Left colon (tissue), 2 donors: ENCODE measurements at places on chromosomes 3 and 15. TPM values are rescaled to one million over a fixed set of nuclear protein-coding genes. Genes with fewer than 3 reads are reported as not detected.

GRCh38 chr3:142782616-142783015 lies 58.8 kb downstream of the TRPC1 start:
- no peak for DNase-seq

GRCh38 chr15:42494998-42495360 lies 455 bp upstream of the SNAP23 start:
- DNase-seq = peak; percentile 64

DNA sequence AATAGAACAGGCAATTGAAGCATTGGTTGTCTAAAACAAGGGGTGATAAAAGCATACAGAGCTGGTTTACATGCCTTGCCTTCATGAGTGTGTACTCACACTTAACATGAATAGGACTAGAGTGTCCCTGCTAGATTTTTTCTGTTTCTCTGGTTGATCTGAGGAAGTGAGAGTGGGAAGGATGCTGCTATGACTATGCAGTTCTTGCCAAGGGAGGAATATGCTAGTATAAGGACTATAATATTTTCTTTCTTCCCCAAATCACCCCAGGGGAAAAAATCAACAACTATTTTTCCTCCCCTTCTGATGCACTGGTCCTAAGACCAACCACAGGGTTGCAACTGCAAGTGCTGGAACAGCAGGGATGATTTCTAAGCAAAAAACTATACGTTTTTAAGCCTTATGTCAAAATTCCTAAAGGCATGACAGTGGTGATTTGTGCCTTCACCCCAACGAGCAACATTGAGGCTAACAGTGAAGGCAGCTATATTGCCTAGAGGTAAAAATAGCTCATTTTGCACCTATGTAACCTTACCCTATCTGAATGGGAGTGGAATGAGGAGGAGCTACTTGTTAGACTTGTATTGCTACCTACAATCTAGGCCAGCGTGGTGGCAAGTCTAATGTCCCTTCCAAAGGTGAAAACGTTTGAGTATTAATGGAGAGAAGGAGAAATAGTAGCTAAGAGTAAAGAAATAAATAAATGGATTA lies 33.5 kb upstream of the USP8 start:
- no peak for DNase-seq

DNA sequence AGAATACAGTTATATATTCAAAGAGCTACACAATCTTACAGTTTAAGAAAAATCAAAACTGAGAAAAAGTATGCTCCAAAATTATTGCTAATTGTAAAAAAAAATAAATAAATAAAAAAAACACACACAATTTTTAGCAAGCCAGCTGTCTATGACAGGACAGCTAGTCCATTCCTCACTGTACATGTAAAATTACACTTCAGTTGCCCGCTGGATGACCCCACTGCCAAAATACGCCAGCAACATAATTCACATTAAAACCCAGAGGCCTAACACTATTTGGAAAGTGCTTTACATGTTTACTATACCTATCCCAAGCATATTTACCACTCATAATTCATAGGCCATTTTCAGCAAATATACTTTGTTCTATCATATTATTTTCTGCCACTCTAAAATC lies 5.8 kb downstream of the MYO9A start:
- no peak for DNase-seq

DNA sequence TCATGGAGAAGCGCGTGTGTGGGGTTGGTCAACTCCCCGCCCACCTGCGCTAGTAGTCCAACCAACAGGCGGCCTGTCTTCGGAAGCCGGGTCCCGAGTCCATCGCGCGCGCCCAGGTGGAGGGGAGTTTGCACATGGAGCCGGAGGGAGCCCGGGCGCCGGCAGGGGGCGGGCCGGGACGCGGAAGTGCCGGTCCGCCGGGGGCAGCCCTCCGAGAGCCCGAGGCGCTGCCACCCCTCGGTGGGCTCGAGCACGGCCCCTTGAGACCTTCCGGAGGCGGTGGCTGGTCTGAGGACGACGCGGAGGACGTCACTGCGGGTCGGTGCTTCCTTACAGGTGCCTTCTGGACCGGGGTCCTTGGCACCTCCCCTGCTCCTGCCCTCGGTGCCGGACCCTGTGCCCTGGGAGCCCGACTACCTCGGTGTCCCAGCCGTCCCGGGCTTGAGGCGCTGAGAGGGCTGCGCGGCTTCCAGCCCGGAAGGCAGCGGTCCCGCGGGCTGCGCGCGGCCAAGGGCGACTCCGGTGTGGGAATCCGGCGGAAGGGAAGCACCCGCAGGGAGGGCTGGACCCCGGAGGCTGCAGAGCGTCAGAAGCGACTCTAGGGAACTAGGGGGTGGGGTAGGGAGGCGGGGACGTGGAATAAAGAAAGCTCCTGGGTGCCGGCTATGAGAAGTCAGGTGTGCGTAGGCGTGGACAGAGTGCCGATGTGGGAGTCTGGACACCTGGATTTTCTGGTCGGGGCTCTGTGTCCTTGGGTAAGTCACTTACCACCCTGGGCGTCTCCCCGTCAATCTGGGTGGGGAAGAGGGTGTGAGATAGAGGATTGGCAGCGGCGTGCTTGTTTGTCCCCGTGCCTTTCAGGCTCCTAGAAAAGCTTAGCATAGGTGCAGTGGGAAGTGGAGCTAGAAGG lies 212.3 kb downstream of the FGF12 start:
- peak; percentile 25 for DNase-seq

GRCh38 chr3:46082849-46083248 lies 55.6 kb upstream of the XCR1 start:
- DNase-seq = no peak

DNA sequence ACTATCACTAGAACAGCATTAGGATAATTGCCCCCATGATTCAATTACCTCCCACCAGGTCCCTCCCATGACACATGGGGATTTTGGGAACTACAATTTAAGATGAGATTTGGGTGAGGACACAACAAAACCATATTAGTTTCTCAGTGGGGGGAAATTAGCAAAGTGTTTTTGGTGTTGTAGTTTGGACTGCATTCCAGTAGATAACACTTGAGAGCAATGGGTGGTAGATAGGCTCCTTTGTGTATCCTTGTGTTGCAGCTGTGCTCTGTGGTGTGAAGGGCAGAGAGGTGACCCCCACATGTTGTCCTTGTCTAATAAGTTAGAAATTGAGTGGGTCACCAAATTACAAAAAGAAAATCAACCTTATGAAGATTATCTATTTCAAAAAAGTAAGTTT lies 223.8 kb downstream of the SATB1 start:
- DNase-seq = no peak

DNA sequence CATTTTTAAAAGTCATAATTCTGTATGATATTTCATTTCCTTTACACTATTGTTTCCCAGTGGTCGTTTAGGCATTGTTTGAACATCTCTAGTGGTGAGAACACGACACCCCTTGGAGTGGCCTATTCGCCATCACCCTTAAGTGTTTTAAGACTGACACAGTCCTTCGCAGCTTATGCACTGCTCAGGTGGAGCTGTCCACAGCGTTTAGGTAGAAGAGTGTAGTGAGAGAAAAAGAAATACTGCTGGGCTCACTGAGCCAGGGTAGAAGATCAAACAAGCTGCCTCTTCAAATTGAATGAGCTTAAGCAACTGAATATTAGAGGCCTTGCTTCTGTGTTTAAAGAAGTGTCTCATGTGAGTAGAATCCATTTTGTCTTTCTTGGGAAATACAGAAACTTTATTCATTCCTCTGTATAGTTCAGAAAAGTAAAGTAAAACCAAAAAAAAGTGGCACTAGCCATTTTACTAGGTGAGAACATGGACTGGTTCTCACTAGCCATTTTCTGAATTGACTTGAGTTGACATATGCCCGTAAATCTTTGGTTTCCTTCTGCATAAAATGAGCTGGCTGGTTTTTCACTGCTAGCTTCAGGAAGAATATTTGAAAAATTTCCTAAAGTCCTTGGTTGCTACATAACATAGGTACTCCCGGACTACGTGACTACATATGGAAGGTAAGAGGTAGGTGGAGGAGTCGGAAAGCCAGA lies 155.9 kb downstream of the P3H2 start:
- DNase-seq = no peak

- DNase-seq = peak; percentile 52
Observed at GRCh38 chr15:52261498-52262242, 33.9 kb downstream of the MYO5C start.

DNA sequence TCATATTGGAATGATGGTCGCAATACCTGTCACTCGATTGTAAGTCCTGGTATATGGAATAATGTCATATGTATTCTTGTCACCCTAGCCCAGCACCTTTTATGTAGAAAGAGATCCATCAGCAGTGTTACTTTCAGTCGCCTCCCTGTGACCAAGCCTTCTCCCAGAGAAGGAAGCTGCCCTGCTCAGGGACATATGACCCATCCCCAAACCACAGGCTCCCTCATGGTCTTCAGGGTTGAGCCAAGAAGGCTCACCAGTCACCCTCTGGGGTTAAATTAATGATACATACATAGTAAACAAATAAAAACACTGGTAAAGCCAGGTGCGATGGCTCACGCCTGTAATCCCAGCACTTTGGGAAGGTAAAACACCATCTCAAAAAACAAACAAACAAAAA lies 4.6 kb upstream of the MFGE8 start:
- no peak for DNase-seq

DNA sequence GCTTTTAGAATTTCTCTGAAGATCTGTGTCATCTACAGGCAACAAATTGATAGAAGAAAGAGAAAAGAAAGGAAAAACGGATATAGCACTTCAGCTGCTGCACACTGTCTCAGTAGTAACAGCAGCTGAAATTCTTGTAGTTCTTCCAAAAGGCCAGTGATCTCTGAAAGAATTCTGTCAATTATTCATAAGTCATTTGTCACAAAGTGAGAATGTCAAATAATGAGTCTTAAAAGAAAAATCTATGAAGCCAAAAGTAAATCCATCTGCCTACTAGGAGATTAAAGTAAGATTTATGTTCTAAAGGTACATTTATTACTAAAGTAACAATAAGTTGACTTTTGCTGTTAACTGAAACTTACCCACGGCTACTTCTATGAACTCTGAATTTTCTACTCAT lies 24.6 kb downstream of the IFT80 start:
- DNase-seq = no peak

DNA sequence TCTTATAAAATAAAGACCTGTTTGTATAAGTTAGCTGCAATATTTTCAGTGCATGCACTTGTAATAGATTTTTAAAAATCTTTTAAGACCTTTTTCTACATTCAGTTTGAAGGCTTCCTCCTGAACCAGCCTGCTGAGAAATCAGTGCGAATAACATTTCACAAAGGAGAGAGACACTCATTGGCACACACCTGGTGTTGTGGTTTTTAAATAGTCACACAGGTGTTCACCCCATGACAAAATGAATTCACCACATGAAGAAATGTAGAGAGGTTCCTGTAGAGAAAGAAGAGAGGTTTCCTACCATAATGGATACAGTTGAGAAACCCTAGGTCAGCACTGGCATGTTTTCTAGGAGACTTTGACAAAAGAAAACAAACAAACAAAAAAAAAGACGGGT lies 237.3 kb downstream of the CNTN6 start:
- DNase-seq = no peak

Gene ETV5
- 4.0 TPM for total RNA-seq

Gene GP9
- total RNA-seq = 0.55 TPM
